CD4-positive, alpha-beta T cell (primary cell): ENCODE measurements at places on chromosomes 2 and 18.

GRCh38 chr2:119208791-119209203 is 14.8 kb upstream of the STEAP3 start:
- no peak for DNase-seq

DNA sequence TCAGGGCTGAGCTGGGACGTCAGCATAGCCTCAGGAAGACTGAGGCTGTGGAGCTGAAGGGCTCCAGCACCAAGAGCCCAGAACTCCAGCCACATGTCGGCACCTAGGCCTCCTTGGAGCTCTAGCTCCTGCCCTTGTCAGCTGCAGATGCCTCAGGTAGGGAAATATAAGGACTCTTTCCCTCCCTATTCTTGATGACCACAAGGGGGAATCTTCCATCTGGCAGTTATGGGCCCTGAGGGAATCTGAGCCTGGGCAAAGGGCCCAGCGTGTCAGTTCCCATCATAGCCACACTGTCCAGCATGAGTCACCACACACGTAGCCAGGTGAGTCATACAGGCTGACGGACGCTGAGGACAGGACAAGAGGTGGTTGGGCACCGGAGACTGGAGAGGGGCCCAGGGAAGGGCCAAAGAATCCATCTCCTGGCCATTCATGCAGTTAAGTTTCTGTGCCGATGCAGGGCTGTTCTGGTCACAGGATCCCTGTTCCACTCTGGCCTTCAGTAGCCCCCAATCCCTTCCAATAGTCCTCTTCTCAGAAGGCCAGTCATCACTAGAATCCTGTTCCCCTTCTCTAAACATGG is 1.8 kb downstream of the MPV17 start:
- DNase-seq, result no peak

DNA sequence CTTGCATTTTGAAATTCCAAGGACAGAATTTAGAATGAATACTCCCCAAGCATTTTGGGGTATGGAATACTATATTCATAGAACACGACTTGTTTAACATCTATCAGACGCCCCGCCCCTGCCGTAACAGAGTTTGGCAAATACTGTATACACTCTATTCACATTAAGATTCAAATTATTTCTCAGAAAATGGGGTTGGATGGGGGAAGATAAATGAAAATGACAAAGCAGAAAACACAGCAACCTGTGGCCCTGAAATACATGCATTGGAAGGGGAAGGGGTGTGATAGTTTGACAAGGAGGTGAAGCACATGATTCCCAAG is 634.6 kb upstream of the SLC39A10 start:
- no peak for DNase-seq

DNA sequence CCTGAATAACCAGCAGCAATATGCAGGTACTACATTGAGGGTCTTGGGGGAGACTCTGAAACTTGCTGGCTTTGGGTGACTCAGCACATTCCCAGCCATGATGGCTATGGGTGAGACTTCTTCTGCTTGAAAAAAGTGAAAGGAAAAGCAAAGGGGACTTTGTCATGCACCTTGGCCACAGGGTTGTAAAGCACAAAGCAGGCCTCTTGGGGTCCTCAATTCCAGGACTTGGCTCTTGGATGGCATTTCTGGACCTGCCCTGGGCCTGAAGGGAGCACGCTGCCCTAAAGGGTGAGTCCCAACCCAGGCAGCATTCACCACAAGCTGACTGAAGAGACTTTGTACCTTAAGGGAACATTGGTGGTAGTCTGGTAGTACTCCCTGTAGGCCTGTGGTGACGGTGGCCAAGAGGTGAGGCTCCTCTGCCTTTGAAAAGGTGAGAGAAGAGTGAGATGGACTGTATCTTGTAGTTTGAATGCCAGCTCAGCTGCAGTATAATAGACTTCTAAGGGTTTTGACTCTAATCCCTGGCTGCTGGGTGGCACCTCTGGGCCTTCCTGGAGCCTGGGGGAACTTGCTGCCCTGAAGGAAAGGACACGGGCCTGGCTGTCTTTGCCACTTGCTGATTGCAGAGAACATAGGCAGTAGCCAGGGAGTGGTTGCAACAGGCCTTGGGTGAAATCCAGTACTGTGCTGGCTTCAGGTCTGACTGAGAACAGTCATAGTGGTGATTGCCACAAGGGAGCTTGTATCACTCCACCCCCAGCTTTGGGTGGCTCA is 36.5 kb upstream of the CYTIP start:
- DNase-seq, result no peak

GRCh38 chr2:179263446-179264367 is 925 bp downstream of the SESTD1 start:
- peak; percentile 2 for DNase-seq

DNA sequence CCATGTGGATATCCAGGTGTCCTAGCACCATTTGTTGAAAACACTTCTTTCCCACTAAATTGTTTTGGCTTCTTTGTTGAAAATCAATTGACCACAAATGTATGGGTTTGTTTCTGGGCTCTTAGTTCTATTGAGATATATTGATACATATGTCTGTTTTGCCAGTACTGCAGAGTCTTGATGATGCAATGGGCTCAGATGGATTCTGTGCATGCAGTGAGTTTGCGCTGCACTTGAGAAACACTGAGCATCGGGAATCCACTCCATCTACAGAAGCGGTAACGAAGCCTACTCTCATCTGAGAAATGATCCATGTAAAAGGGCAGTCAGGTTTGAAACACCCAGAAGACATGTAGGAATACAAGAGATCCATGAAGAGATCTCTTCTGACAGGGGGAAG is 21.9 kb upstream of the DNAJC10 start:
- no peak for DNase-seq

GRCh38 chr2:231457101-231457500 is 7.2 kb downstream of the NCL start:
- no peak for DNase-seq

GRCh38 chr2:108575132-108575966 is 41.1 kb downstream of the LIMS1 start:
- no peak for DNase-seq
